CD4-positive, alpha-beta T cell treated with Interleukin-21 for 1 hour (primary cell): ENCODE measurements at places on chromosomes 11 and 22.

GRCh38 chr11:57256119-57256518, 19.1 kb upstream of the APLNR start:
- DNase-seq = no peak

DNA sequence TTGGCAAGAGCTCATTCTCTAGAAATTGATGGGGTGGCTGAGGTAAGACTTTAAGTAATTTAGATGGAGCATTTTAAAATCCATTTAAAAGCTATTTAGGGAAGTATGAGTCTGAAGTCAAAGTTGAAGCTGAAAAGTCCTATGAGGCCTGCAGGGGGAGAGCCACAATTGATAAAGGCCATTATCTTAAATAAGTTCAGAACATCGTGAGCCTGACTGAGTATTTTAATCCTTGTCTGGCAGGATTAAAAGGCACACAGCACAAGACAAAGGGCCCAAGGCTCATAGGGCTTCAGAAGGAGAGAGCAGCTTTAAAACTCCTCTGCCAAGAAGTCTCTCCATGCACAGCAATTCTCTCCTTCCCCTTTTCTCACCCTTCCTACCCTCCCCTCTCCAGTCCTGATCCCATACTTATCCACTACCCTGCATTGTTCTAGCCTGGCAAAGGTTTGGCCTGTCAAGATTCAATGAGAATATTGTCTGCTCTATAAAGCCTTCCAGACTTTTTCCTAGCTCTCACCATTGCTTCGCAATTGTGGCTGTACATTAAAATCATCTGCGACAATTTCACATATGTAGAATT, 1312.9 kb downstream of the FAM181B start:
- no peak for DNase-seq

GRCh38 chr11:69372589-69373250, 78.8 kb downstream of the MYEOV start:
- DNase-seq = no peak

DNA sequence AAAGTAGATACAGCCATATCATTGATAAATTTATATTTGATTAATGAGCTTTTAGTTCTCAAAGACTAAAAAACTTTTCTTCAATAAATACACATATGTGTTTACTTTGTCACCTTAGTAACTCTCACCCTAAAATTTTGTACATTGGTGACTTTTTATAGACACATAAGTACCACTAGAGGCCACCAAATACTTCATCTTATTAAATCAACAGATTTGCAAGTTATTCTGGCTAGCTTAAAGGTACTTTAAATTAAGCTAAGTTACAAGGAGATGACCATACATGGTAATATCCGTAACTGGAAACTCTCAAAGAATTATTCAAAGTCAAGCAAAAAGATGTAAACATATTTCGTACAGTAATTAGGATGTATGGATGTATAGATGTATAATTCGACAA, 112.2 kb downstream of the SBF2 start:
- DNase-seq = peak; percentile 2

GRCh38 chr11:127651175-127651887, 650.8 kb upstream of the KIRREL3 start:
- DNase-seq = no peak

DNA sequence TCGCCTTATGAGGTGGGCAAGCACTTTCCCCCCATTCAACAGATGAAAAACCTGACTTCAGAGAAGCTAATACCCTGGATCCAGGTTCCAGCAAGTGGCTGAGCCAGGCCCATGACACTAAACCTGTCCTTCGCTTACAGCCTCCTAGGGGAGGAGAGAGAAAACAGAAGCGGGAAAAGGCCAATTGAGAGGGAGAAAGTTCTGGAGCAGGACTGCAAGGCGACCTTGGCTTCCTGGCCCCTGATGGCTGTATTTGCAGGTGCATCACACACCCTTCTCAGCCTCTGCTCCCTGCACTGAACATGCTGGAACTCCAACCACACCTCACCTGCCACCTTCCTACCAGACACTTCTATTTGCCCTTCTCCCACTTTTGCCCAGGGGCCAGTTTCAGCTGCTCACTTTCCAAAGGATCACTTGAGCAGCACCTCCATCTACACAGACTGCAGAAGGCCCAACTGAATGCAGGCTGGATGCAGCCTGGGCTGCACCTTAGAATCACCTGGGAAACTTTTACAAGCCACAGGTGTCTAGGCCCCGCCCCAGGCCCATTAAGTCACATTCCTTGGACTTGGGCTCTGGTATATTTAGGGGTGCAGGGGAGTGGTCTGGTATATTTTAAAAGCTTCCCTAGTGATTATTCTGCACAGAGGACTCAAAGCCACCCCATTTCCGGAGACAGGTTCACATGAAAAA, 14.3 kb upstream of the ADA2 start:
- DNase-seq = no peak

GRCh38 chr11:20474176-20474881, 86.8 kb downstream of the PRMT3 start:
- no peak for DNase-seq

- no peak for DNase-seq
These were observed 49.3 kb upstream of the RDX start for GRCh38 chr11:110345743-110346142.

- no peak for DNase-seq
These were observed 539.9 kb upstream of the CCDC90B start for GRCh38 chr11:83826078-83826477.

DNA sequence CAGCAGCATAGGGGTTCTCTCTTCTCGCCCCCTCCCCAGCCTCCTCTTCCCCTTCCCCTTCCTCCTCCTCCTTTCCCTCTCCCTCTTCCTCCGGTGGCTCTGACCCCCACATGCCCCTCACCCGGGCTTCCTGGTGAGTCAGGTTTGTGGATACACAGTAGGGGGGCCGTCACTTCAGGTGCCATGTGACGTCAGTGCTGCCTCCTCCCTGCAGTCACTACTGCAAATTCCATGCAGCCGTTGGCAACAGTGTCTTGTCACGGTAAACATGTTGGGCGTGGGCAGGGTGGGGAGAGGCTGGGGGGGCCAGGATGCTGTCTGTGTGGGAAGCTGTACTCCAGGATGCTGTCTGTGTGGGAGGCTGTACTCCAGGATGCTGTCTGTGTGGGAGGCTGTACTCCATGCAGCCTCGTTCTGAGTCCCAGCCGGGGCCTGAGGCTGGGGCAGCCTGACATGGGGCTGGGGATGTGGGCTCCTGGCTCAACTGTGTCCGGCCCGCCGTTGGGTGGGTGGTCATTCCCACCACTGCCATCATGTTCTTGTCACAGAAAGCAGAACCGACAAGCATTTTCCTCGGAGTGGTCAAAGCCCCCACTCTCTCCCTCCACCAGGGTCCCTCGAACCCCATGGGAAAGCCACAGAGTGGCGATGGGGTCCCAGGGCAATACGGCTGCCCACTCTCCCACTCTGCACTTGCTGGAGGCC, 2.4 kb upstream of the MUC2 start:
- no peak for DNase-seq

GRCh38 chr11:125394296-125394695, 101.8 kb downstream of the FEZ1 start:
- no peak for DNase-seq

DNA sequence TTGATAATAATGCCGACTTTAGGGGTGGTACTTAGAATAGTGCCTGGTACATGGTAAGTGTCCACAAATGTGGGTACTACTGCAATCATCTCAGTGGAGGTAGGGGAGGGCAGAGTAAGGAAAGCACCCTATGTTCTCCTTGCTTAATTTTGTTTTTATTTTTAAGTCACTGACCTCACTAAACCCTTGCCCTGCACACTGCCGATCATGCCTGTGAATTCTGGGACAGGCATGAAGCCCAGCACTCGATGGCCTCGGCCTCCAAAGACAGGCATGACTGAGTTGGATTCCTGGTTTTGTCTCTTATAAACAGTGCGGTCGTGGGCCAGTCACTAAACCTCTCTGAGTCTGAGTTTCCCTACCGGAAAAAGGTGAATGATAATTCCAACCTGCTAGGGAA, 6.9 kb downstream of the LGALS12 start:
- DNase-seq = no peak

GRCh38 chr11:1762537-1763302, 1.0 kb downstream of the CTSD start:
- DNase-seq = no peak

GRCh38 chr11:72595292-72595684, 78.9 kb downstream of the PDE2A start:
- DNase-seq = no peak

DNA sequence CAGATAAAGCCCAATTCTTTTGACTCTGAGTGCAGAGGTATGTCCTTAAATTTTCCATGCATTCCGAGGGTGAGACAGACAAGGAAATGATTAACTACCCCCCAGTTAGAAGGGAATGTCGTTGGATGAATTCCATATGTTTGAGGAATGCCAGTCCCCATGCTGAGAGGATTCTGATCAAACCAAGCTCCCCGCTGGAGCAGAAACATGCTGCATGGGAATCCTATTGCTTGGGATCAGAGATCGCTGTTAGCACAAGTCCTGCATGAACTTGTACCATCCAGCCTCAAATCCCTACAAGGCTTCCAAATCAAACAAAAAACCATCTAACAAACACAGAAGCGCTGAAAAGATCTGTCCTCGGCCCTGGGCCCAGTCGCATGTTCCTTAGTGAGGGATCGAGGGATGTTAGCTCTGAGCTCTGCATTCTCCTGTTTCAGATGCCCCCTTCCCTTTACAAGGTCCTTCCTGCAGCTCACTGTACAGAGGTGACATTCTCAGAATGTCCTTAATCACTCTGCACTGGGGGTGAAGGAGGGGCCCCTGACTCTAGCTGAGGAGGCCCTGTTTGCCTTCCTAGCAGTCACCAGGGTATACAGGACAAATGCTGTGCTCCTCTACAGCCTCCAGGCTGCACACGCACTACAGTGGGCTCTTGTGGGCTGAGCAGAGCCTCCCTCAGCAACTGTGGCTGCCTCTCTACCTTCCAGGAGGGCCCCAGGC, 353.4 kb downstream of the TENM4 start:
- no peak for DNase-seq

GRCh38 chr22:37229012-37229804, 14.9 kb downstream of the RAC2 start:
- peak; percentile 63 for DNase-seq

GRCh38 chr22:21972293-21972779, 10.3 kb downstream of the TOP3B start:
- peak; percentile 44 for DNase-seq

GRCh38 chr22:32951076-32951806, 106.9 kb downstream of the SYN3 start:
- DNase-seq = no peak

GRCh38 chr11:123427405-123427804, 2.7 kb upstream of the GRAMD1B start:
- no peak for DNase-seq

DNA sequence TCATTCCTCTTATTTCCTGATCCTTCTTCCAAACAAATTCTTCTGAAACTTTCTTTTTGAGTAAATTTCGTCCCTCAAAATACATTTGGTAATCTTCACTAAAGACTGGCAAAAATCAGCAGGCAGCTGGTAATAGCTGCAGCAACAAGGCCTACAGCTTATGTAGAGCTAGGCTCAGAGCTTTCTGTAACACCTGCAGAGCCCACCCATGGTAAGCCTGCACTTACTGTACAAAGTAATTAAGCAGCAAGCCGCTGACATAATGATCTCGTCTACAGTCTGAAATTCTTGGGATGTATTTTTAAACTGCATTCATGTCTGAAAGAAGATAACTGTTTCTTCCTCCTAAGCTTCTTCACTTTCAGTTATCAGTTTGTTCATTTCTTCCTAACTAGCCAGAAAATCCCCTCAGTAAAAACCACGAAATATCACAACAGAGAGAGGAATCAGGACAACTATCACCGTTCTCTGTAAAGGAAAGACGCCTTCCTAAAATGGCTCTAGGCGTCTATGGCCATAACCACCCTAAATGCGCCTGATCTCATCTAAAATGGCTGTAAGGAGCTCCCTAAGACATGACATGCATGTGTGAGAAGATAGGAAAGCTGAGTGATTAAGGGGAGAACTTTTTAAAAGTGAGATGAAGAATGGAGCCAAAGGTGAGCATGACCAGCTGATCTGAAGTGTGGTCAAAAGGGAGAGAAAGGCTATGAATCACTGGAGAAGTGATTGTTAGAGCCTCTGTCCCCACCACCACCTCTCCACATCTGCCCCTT, 56.2 kb downstream of the DENND5A start:
- DNase-seq = no peak

- DNase-seq = peak; percentile 89
These were observed 876 bp upstream of the UBE2L6 start for GRCh38 chr11:57568330-57568766.

DNA sequence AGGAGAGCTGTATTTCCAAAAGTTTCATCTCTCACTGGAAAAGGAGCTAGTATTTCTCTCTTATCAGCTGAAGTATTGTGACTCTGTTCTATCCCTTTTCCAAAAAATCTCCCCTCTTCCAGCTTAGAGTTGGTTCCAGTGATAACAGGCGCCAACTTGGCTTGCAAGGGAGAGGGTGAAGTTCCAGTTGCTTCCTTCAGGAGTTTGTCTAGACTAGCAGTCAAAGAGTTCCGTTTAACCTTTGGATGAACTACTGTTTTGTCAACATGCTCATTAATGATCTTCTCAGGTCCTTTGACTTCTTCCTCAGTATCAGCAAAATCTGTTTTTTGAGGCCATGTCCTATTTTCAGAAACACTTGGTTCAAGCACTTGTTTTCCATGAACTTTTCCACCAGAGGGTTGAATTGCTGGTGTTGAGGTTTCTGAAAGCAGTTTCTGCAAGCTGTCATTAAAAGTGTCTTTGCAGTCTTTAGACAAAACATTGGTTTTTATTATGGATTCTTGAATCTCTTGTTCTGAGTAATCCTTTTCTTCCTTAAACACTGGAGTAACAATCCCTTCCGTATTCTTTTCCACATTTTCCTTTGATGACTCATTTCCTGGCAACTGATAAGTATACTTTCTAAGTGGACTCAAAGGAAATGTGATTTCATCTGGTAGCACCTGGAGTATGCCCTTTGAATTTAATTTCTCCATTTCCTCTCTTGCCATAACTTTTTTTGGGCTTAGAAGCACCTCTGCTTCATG, 39.7 kb upstream of the CCDC89 start:
- no peak for DNase-seq

DNA sequence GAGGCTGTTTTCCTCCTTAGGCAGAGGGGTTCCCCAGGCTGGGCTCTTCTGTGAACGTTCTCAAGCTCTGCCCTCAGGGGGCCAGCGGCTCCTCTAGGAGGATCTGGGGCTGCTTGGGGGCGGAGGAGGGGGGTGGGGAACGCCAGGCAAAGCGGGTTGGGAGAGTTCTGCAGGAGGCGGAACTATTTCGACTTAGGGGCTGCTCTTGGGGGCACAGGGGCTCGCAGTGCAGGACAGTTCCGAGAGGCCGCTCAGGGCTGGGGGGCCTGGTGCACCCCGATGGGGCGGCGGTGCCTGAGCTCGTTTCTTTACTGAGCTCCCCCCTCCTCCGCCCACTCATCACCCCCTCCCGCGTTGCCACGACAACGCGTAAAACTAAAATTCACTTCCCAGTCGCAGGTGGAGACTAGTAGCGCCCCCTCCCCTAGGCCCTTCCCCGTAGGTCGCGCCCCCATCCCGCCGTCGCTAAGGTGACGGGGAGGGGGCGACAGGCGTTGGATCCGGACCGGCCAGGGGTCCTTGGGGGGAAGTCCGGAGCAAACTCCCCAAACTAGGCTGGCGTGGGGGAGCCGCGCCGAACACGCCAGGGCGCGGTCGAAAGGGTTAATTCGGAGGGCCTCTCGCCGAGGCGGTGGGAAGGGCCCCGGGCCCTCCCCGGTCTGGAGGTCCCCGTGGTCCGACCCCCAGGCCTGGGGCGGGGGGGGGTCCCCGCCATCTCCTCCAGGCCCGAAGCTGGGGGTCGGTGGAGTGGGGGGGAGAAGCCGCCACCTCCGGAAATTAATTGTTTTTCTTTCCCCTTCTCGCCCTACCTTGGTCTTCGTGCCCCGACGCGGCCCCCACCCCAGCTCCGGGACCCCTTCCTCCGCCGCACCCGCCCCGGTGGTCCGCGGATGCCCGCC, 857 bp downstream of the SHANK3 start:
- DNase-seq = peak; percentile 26
